Stimulated activated CD8-positive, alpha-beta memory T cell treated with anti-CD3 and anti-CD28 coated beads, Interleukin-2, amount 100 ng/mL, for 1 hour (primary cell): ENCODE measurements at places on chromosomes 1 and 21.

GRCh38 chr1:55466921-55467320 lies 251.8 kb upstream of the USP24 start:
- DNase-seq: no peak

DNA sequence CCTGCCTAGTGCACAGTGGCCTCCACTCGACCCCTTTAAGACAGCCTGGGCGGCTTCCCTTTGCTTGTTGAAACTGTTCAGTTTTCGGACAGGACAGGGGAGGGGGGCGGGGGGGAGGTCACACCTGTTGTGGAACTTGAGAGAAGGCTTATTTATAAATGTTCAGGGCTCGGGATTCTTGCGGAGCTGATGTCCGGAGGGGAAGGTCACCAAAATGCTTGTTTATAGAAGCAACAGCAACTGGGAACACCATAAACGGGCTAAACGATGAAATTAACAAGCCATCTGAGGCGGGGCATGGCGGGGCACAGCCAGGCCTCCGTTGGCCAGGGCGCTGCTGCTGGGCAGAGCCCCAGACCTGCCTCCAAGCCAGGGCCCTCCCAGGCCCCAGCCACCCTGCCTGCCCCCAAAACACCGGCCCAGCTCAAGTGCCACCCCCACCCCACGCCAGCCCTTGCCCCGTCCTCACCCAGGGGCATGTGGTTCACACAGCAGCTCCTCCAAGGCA lies 59.8 kb upstream of the CASZ1 start:
- DNase-seq: no peak

DNA sequence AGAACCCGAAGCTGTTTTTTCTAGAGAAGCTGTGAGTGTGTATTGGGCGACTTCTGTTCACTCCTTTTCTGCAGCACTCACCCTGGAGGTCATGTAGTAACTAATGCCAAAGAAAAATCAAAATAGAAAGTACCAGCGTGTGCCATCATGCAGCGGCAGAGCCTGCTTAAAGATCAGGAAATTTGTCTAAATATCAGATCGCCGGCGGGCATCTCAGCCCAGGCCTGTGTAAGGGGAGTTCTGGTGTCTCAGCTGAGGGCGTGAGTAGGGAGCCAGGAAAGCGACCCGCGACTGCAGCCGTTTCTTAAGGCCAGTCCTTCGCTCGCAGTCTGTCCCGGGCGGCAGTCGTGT lies 768 bp downstream of the EDARADD start:
- no peak for DNase-seq

- DNase-seq: no peak
These were observed 84.2 kb downstream of the ABCA4 start for GRCh38 chr1:94036730-94037129.

DNA sequence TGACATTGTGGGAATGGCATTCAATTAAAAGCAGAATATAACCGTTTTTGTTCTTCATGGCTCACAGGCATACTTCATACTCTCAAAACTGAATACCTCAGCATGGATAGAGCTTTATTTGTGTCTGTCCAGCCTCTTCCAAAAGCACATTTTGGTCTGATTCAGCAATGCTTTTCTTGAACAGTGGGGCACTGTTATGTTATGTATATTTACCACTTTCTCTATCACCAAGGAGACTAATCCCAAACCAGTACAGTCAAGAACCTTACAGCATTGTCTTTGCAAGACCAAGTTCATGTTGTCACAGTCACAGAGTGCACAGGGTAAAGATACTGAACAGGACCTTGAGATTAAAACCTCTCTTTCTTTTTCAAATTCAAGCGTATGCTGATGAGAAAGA lies 582.8 kb downstream of the PTBP2 start:
- DNase-seq: no peak

DNA sequence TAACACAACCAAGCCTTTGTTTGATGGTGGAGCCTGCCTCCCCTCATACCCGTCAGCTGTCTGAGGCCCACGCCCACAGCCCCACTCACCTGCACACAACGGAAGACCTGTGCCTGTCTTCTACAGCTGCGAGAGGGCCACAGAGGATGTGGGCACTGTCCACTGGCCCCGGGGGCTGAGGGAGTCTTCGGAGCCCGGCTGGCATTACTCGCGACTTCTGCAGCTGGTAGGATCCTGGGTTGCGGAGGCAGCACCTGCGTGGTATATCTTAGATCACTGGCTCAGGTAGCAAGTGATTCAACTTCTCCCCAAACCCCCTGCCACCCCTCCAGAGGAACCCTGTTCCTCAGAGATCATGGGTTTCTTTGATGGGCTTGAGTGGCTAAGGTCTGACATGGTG lies 109.9 kb downstream of the EDEM3 start:
- no peak for DNase-seq

DNA sequence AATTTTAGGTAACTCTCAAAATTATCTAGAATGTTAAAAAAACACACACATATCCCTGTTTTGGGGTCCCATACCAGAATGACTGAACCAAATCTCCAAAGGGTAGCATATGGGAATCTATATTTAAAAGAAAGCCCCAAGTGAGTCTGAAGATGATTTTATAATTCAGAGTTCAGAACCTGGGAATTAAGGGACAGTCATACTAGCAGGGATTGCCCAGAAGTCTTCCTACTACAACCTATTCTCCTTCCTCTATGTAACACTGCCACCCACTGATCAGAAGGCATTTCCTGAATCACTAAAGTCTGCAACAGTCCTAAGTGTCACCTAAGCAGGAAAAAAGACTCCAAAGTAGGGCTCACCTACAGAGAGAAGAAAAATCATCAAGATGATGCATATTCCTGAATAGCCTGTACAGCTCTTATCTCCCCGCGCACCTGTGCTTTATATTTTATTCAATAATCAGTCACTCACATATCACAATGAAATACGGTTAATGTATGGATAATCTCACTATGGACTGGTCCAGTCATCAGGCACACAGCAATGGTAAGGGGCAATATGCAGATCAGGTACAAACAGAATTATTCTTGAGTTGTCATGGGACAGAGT lies 4.9 kb downstream of the RGS1 start:
- no peak for DNase-seq

- no peak for DNase-seq
These were observed 8.5 kb upstream of the MRPS15 start for GRCh38 chr1:36472656-36473055.
